ENCODE measurements at places on chromosomes 2 and 18.
A peak's percentile ranks its signal among the peaks of the same experiment; 100 is the strongest.

DNA sequence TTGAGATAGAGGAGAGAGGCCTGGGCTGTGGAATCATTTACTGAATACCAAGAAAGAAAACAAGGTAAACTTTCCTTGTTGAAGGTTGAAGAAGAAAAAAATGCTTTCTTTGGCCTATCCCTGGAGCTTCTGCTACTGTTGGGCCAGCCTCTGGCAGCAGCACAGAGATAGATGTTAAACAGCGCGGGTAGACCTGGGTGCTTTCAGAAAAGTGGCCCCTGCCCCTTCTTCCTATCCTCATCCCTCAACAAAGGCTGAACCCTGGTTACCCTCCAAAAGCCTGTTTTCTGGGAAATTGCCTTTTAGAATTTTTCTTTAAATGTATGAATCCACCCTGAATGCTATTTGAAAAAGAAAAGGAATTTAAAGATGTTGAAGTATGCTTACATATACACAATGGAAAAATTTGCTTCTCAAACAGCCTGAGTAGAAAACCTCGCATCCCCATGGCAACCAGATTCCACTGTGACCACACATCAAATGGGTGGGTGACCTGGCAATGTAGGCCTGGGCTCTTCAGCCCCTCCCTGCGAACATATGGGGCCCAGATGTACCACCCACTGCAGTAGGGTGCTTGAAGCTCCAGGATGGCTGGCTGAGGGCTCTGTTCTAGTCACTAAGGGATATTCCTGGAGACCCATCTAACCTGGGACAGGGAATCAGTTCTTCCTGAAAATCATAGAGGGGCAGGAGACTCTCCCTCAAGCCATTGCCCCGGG is 23.4 kb upstream of the CHRNA1 start:
- DNase-seq: no peak

GRCh38 chr2:33215299-33215698 is 261.1 kb upstream of the RASGRP3 start:
- DNase-seq: no peak

- DNase-seq: no peak
These were observed 339.4 kb downstream of the BCL11A start for GRCh38 chr2:60213865-60214625.

DNA sequence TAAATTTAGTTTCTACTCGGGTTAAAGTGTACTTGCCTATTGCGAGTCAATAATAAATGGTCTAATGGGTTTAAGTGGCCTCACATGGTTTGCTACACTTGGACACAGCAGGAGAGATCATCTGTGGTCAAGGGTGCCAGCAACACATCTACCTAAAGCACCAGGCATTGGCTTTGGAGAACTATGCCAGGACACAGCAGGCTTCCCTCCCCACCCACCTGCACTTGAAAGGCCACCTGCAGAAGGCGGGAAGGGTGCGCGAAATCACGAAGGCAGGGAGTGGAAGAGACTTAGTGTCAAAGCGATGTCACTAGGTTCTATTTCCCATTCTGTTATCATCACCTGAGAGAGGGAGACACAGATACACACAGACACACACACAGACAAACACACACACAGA is 44.5 kb downstream of the MYT1L start:
- no peak for DNase-seq

DNA sequence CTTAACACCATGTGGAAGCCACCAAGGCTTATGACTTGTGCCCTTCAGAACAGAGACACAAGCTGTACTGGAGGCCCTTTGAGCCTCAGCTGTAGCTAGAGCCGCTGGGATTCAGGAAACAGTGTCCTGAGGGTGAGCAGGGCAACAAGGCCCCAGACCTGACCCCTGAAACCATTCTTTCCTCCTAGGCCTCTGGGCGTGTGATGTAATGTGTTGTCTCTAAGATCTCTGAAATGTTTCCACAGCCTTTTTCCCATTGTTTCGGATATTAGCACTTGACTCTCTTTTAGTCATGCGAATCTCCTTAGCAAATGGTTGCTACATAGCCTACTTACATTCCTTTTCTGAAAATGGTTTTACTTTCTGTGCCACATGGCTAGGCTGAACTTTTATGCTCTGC is 114.9 kb downstream of the CD8B2 start:
- no peak for DNase-seq

GRCh38 chr18:13581496-13582177 is 144.7 kb downstream of the FAM210A start:
- no peak for DNase-seq

- no peak for DNase-seq
These were observed 77.8 kb downstream of the PDCL3 start for GRCh38 chr2:100640431-100641124.

- no peak for DNase-seq
These were observed 31.3 kb downstream of the NCK2 start for GRCh38 chr2:105775809-105776559.

GRCh38 chr2:8004250-8004681 is 677.6 kb upstream of the ID2 start:
- DNase-seq: no peak

GRCh38 chr2:7895289-7895688 is 786.6 kb upstream of the ID2 start:
- DNase-seq: no peak

- no peak for DNase-seq
These were observed 12.2 kb downstream of the TM4SF20 start for GRCh38 chr2:227366769-227367426.

DNA sequence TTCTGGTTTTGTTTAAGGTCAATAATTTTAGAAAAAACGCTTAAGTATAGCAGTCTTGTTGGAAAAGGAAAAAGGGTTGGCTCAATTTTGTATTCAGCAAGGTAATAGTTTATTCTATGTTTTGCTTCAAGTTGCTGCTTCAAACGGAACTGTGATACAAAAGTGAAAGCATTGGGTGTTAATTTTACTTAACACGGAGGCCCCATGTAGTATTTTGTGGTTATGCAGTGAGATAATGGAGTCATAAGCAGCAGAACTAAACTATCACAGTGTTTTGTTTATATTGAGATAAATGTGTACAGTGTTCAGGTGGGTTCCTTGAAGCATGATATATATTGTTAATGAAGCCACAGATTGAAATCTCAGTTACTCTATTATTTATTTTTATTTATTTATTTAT is 67.0 kb upstream of the LYPD6B start:
- no peak for DNase-seq

DNA sequence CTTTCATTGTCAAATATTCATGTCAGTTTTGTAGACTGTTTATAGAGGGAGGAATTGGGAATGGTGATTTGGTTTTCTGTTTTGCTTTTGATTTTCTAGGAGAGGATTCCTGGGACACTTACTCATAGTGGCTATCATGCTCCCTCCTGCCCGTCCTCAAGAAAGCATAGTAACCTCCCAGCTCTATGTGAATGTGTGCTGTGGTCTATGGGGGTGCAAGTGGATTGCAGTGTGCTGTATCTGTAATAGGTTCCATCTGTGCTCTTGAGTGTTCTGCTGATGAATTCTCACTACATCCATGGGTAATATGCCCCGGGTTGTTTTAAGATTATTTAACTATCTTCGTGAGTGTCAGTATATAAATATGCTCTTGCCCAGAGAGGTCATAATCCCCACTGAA is 811.3 kb downstream of the CNTNAP5 start:
- no peak for DNase-seq

DNA sequence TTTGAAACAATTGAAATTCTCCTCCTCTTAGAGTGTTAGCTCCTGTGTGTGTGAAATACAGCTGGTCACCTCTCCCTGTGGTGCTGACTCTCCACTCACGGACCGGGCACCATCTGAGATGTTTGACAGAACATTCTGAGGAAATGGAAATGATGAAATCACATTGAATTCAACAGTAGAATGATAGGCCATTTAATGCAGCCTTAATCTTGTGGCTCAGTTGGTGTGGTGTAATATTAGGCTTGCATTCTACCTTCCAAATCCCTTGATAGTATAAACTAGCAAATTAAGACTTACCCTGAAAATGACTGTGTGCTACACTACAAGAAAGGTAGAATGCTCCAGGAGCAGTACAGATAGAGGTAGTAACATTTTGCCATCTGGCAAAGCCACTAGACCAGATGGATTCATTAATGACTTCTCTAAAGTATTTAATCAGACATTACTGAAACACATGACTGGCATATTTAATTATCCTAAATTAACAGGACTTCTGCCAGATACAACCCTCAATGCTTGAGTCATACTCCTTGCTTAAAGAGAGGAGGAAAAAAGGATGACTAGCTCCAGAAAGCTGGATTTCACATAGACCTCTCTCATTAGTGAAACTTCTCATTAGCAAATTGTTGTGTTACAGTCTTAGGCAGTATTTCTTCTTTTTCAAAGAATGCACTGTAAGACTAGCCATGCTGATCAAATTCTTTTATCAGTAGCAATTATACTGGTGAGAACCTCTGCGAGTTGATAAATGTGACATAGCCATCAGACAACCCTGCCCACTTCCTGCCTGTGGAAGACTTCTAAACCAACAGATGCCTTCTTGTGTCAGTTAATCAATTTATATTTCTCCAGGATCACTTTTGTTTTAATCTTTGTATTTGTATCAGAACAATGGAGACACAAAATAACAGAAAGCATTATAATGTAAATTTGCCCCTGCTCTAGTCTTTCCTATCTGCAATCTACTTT is 80.6 kb downstream of the EML6 start:
- DNase-seq: no peak

- no peak for DNase-seq
These were observed 53.1 kb downstream of the INO80C start for GRCh38 chr18:35444636-35445035.

- DNase-seq: no peak
These were observed 449.8 kb downstream of the NRXN1 start for GRCh38 chr2:50582164-50582563.

- DNase-seq: peak; percentile 31
These were observed 851 bp downstream of the EIF2AK3 start for GRCh38 chr2:88626171-88627054.

GRCh38 chr2:100865816-100866460 is 46.0 kb downstream of the NPAS2 start:
- no peak for DNase-seq

GRCh38 chr18:62678847-62679485 is 36.4 kb upstream of the PHLPP1 start:
- DNase-seq: no peak

GRCh38 chr18:43887491-43887890 is 610.2 kb upstream of the SYT4 start:
- DNase-seq: no peak

DNA sequence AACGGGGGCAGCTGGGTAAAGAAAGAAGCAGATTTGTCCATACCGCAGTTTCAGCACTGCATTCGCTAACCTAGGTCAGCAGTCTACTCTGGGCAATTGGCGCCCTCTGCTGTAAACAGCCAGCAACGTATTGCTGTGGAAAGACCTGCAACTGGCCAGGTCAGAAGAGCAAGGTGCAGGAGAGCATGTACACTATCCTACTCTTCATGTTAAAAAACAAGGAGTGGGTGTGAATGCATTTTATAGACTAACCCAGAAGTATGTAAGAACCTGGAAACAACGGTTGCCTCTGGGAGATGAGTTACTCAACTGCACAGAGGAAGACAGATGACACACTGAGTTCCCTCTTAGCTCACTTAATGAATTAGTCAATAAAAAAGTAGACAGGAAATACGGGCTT is 6.2 kb downstream of the MRPS5 start:
- peak; percentile 68 for DNase-seq

GRCh38 chr18:35993013-35993412 is 20.5 kb downstream of the RMP24 start:
- no peak for DNase-seq

GRCh38 chr2:237364655-237365054 is 49.3 kb downstream of the COL6A3 start:
- DNase-seq: no peak

- DNase-seq: no peak
These were observed 65.1 kb downstream of the EDAR start for GRCh38 chr2:108923736-108924579.

GRCh38 chr2:107595285-107595684 is 231.4 kb upstream of the RGPD4 start:
- no peak for DNase-seq

GRCh38 chr2:238668426-238668825 is 179.5 kb upstream of the TWIST2 start:
- no peak for DNase-seq

- DNase-seq: no peak
These were observed 4.5 kb downstream of the RTN4 start for GRCh38 chr2:55045780-55046179.

GRCh38 chr2:234496835-234497593 is at the start of gene ARL4C:
Gene ARL4C, minus strand, starts transcription at chr2:234497081. Its CDS starts 495 bp downstream, at chr2:234496586.
- DNase-seq: peak; percentile 45

GRCh38 chr2:227783404-227784138 is 30.1 kb upstream of the CCL20 start:
- DNase-seq: no peak

- DNase-seq: peak; percentile 41
These were observed 96.3 kb downstream of the FAM210A start for GRCh38 chr18:13629841-13630715.

DNA sequence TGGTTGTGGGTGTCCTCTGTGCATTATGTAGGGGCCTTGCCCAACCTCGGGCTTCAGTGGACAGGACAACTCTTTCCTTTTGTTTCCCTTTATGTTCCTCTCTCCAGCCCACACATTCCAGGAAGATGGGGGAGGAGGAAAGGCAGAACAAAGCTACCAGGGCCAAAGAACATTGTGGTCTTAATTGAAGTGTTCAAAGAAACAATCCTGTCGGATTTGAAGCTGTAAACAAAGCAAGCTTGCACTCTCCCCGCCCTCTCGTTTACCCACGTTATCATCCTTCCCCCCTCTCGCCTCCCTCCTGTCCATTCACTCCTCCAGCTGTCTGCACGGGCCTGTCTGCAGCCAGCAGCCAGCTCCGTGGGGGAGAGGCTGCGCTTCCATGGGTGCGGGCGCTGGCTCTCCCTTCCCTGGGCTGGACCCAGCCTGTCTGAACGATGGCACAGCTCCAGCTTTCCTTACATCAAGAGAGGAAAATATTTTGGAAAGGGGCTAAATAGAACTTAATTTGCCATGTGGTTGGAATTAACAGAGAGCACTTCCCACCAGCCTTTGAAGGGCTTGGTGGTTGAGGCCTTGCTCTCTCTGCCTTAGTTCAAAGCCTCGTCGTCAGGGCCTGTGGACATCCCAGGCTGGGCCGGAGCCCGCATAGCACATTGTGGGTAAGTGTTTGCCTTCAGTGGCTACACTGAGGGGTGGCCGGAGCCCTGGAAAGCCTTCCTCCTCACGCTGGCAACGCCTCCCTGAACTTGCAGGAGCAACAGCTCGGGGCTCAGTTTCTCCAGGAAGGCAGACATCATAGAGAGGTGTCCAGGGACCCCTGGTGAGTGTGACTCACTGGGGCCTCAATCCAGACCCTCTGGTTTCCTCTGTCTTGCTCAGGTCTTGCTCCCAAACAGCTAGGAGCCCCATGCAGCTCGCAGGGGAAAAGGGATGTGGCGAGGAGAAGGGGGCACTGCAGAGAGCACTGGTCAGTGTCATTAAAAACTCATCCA is 60.6 kb upstream of the HS6ST1 start:
- no peak for DNase-seq

- no peak for DNase-seq
These were observed 800 bp downstream of the TTC21B start for GRCh38 chr2:165952741-165953211.

GRCh38 chr18:9323750-9324445 is 10.7 kb upstream of the TWSG1 start:
- no peak for DNase-seq

Data from activated CD4-positive, alpha-beta T cell treated with anti-CD3 and anti-CD28 coated beads, Interleukin-2, amount 50 U/mL, for 4 hours (primary cell).